ENCODE measurements at places on chromosomes 1 and 21.

- DNase-seq = peak; percentile 49
These were observed 50.8 kb downstream of the RHBG start for GRCh38 chr1:156419854-156420204.

DNA sequence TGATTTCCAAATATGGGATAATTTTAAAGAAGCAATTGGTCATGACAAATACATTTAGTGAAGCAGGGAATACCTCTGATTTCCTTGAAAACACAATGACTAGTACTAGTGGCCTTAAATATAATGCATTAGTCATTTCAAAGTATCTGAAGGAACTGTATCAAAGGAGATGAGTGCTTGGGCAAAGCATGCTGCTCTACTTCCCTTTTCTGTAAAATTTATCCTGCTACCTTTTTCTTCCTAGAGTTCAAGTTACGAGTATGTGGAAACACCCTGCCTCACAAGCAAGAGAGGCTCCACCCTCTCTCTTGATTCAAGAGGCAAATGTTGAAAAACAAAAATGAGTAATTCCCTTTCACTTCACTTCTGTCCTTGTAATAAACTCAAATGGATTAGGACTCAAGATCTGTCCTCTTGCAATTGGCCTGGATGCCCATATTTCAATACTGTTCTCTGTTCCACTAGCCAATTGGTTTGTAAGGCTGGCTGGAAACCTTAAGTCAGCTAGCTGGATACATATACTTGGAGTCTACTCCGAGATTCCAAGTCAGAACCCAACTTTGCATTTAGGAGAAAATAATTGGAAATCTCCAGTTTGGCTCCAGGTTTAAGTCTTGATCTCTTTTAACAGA is 92.5 kb downstream of the CDC42BPA start:
- DNase-seq = no peak

DNA sequence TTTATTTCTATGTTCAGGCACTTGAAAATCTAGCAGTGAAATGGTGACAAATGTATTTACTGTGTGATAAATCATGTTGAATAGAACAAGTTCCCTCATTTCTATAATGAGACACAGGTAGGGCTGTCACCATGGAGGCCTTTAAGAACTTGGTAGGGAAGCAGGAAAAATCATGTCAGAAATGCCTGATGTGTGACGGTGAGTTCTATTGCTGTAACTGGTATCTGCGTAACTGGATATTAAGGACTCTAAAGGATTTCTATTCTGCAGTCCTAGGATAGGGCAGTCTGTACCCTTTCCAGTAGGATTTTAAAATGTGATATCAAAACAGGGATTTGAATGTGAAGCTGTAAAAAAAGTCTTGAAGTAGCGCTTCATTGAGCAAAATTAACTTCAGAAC is 15.5 kb downstream of the ACTN2 start:
- no peak for DNase-seq

DNA sequence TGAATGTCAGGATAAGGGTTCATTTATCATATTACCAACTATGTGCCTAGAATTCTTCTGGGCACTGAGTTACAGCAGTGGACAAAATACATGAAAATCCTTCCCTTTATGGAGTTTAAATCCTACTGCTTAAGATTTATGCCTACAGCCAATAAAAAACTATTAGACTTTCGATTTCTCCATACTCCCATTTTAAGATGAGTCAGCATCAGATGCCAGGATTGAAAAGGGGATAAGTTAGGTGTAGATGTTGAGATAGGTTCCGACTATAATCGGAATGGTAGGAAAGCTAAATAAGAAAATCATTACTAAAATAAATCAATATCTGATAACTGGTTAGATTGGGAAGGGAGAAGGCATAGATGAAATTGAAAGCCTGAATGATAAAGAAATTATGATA is 3.2 kb upstream of the COL24A1 start:
- no peak for DNase-seq

- DNase-seq = peak; percentile 81
These were observed 103.9 kb downstream of the CASZ1 start for GRCh38 chr1:10692401-10693021.

DNA sequence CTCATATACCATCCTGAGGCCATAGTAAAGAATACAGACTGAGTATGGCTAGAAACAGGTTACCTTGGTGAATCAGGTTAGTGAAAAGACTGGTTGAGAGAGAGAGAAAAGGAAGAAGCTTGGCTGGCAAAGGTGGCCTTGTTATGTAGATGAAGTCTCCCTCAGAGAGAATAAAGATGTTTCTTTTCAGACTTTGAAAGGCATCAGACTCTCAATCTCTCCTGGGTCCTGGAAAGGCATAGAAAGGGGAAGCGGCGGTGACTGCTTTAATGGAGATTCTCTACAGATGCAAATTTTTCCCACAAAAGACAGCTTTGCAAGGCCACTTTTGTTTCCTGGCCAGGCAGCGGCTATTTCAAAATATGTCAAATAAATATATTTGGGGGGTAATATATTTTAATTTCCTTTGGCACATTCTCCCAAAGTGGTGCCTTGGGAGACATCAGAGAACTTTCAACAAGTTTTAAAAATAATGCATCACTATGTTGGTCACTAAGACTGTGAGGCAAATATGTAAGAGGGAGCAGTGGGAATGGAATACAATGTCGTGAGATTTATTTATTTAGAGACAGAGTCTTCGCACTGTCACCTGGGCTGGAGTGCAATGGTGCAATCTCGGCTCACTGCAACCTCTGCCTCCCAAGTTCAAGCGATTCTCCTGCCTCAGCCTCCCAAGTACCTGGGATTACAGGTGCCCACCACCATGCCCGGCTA is 46.1 kb downstream of the NPHS2 start:
- no peak for DNase-seq

DNA sequence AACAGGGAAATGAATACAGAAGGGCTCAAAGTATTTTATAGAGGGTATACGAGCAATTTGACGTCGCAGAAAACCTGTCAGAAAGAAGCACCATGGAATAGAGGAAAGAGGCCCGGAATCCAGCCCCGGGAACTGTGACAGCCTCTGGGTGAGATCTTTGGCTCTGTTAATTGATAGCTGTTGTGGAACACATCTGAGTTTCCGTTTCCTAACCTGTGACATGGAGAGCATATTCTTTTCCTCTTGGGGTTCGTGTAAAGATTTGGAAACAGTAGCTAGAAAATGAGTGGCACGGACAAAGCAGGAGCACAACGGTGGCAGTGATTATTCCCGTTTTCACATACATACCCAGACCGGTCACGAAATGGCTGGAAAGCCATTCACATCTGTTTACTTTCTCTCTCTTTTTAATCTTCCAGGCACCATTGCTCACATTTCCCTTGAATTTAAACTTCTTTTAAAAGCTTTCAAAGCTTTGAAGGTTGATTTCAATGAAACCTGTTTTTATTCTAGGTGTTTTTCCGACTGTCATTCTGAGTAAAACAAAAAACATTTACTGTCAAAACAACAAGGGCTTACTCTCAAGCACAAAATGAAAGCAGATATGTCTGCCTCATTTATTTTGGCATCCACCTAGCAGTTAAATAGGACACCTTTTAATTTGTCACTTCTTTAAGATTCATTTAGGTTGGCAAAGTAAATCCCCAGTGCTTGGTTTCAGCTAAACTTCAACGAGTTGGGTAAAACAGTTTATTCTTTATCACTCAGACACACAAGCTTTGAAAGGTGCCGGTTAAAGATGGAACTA is 26.7 kb upstream of the C8B start:
- DNase-seq = no peak

- no peak for DNase-seq
These were observed 36.8 kb downstream of the CASZ1 start for GRCh38 chr1:10759413-10760200.

GRCh38 chr1:38608202-38608864 is 251.2 kb downstream of the RRAGC start:
- DNase-seq = peak; percentile 25

GRCh38 chr1:199287647-199288046 is 648.8 kb downstream of the PTPRC start:
- no peak for DNase-seq

GRCh38 chr1:3604468-3604974 is 6.8 kb downstream of the MEGF6 start:
- DNase-seq = no peak

- DNase-seq = no peak
These were observed 43.9 kb upstream of the TSPEAR start for GRCh38 chr21:44755227-44755626.

GRCh38 chr1:61452176-61453035 is 272.5 kb downstream of the TM2D1 start:
- DNase-seq = no peak

DNA sequence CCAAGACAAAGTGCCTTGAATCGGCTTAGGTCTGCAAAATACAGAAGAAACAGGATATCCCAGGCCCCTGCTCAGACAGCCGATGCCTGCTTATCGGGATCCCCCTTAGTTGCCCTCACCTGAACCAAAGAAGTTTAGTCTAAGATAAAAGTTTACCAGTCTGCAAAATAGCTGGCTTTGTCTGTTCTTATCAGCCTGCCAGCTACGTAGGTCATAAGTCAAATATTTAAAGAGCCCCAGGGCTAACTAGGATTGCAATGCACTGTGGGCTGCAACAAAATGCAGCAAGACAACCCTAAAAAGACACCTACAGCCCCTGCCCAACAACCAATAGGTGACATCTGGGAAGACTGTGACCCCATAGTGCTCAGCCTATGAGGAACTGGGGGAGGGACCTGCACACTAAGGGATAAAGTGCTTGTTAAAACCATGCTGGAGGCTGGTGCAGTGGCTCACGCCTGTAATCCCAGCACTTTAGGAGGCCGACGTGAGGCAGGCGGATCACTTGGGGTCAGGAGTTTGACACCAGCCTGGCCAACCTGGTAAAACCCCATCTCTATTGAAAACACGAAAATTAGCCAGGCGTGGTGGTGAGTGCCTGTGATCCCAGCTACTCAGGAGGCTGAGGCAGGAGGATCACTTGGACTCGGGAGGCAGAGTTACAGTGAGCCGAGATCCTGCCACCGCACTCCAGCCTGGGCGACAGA is 27.4 kb downstream of the LRRC3 start:
- no peak for DNase-seq

GRCh38 chr1:7940034-7940433 is 605 bp downstream of the TNFRSF9 start:
- no peak for DNase-seq

GRCh38 chr1:117710710-117711109 is 104.9 kb downstream of the TENT5C start:
- DNase-seq = no peak

DNA sequence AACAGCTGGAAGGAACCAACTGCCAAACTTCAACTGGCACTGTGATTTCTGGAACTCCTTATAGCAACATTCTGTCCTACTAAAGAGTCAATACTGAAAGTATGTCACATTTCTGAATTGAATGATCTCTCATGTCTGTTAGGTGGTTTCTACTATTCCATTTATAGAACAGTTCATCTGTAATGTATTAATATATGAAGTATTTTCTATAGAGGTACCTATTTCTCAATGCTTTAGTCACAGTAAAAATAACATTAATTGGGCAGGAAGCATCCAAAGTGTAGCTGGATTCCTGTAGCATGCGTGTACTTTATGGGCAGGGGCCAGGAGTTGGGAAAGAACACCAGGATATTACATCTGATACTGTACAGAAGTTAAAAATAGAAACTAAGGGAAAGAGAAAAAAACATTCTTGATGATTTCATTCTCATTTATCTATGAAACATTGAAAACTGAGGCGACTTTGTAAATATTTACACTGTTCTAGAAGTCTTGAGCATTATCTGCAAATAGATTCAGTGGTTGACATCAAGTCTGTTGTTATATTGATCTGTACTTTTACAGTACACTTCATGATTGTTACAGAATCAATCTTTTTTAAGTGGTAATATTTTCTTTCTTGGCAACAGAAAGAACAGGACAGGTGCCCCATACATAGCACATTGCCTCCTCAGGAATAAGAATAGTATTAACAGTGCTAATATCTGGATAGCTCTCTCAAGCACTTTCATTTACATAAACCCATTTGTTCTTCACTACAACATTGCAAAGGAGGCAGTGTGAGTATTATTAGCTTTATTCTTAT is 6.2 kb upstream of the ZNF281 start:
- DNase-seq = no peak

DNA sequence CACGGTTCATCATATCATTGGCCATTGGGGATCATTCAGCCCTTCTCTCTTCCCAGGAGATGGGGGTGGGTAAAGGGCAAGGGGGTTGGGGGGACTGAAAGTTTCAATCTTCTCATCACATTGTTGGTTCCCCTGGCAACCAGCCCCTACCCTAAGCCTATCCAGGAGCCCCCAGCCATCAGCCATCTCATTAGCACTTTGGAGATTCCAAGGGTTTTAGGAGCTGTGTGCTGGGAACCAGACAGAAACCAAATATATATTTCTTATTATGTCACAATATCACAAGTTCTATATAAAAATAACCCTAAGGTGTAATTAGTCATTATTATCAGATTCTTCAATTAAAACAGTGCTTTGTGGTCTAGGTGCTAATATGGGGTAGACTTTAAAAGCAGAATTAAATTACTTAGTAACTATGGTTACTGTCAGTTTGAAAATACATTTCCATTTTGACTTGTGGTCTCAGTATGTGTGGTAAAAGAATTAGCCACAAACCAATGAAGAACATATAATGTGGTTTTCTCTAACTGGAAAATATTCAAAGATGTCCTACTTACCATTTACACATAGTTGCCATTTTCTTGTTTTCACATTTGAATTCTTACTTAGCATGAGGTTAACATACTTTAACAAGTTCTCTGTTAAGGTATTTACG is 28.1 kb downstream of the IL23R start:
- DNase-seq = no peak

DNA sequence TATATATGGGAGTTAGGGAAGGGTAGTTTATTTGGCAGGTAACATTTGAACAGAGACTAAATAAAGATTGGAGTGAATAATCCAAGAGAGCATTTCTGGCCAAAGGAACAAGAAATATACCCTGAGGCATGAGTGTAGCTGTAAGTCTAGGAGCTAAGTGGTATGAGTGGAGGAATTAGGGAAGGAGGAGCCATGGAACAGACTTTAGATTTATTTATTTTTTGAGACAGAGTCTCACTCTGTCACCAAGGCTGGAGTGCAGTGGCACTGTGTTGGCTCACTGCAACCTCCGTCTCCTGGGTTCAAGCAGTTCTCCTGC is 18.4 kb downstream of the CAPZA1 start:
- no peak for DNase-seq

DNA sequence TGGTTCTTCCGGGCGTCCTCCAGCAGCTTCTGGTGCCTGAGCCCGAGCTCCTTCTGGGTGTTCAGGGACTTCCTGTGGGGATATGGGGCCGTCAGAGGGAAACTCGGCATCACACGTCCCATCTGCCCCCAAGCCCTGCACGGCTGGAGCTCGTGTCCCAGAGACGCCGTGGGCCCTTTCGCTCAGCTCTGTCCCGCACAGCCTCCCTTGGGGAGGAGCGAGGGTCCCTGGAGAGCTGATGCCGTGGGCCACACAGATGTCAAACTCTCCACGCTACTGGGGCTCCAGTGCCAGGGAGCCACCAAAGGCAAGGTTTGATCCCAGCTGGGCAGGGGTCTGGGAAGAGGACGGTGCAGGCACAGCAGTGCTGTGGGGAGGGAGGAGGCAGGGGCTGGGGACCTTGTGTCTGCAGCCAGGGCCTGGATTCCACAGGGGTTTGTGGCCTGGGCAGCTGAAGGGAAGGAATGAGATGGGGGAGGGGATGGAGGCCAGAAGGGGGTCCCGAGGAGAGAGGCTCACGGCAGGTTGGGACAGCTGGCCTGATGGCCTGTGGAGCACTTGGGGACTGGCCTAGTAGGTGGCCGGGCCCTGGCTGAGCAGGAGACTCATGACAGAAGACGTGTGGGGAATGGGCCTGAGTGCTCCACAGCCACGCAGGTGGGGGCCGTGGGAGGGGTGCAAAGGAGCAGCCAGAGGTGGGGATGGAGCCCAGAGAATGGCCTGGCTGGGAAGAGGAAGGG is 30.4 kb downstream of the CFAP74 start:
- no peak for DNase-seq

All from activated CD8-positive, alpha-beta T cell treated with anti-CD3 and anti-CD28 coated beads, Interleukin-2, amount 10 ng/mL, durations not matched to agents 7 days and 5 days (primary cell).